ENCODE measurements at places on chromosomes 3 and 15.

GRCh38 chr15:85756411-85757072 is 38.2 kb downstream of the KLHL25 start:
- DNase-seq: no peak

- DNase-seq: no peak
Observed at GRCh38 chr15:98717371-98717770, 69.0 kb downstream of the IGF1R start.

- DNase-seq: no peak
Observed at GRCh38 chr3:149247008-149247710, 25.5 kb upstream of the CP start.

DNA sequence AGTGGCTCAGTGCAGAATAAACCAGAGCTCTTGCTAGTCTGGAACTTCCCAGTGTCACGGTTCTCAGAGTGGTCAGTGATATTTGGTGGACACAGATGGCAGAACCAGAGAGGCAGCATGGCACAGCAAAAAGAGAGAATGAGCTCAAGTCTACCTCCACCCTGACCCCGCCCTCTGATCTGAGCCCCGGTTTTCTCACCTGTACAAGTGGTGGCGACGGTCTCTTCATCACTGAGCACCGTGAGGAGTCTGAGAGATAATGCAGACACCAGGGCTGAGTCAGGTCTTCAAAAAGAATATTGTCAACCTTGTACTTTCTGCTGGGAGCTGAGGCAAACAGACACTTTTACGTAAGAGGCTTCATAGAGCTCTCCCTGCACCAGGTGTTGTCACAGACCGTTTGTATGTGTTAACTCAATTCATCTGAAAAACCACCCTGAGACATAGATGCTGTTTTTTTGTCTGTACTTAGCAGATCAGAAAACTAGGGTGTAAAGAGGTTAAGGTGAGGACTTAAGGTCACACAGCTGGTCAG is 13.2 kb downstream of the FGD5 start:
- DNase-seq: no peak

DNA sequence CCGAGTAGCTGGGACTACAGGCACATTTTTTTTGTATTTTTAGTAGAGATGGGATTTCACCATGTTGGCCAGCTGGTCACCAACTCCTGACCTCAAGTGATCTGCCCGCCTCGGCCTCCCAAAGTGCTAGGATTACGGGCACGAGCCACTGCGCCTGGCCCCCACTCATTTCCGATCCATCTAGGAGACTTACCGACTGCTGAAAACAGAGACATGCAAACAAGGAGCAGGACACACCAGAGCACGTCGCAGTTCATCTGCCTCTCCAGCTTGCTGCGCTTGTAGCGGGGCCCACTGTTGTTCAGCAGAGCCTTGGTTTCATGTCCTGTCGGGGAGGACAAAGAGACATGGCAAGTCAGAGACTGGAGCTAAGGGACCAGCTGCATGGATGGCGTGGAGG is 137.4 kb downstream of the ATP10A start:
- no peak for DNase-seq

DNA sequence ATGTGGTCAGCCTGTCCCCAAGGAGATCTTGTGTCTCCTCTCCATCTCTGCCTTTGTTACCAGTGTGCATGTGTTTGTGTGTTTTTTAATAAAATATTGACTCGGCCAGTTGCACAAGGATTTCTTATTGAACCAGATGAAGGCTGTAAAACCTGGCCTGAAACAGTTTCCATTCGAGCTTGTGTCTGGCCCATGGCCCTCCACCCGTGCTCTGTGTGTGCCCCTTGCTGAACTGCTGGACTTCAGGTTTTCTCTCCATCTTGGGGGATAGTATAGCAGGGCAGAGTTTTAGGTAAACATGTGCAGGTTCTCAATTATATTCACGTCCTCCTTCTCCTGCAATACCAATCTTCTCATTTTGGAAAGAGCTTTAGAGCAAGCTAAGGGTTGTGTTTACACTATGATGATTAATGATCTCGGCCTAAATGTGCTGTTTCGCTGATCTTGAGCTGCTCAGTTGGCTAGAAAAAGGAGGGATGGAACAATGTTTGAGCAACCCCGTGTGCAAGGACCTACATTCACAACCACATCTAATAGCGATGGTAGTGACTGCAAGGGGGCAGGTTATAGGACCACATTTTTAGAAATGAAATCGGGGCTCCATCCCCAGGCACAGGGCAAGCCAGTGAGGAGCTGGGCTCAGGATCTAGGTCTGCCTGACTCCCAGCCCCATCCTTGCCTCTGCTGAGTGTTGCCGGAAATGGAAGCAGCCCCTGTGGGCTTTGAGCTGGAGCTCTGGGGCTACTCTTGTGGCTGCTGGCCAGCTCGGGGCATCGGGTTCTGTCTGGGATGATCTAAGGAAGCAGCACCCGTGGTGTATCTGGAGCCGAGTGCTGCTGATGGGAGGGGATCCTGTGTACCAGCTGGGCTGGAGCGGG is 47.7 kb downstream of the CMTM6 start:
- DNase-seq: no peak

Data from fibroblast of upper back skin (primary cell).